ENCODE measurements at places on chromosomes 7 and 10. TPM values are rescaled to one million over a fixed set of nuclear protein-coding genes. Genes with fewer than 3 reads are reported as not detected.

DNA sequence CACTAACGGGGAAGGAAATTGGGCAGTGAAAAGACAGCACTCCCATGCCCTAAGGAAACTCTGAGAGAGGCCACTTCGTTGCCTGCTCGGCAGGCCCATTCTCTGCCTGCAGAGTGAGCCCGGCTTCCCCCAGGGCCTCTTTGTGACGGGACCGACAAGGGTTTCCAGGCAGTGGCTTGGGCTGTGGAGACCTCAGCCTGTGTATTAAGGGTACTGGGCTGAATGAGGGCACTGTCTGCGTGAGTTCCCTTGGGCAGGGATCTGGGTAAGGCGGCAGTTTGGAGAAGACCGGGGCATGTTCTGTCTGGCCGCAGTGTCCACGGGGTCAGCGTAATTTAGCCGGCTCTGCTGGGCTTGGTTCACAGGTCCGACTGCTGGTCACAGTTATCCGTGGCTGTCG is 237.2 kb downstream of the MGMT start:
- no peak for DNase-seq

- peak; percentile 10 for DNase-seq
Measured at GRCh38 chr7:139602143-139602722, 78.7 kb downstream of the CLEC2L start.

DNA sequence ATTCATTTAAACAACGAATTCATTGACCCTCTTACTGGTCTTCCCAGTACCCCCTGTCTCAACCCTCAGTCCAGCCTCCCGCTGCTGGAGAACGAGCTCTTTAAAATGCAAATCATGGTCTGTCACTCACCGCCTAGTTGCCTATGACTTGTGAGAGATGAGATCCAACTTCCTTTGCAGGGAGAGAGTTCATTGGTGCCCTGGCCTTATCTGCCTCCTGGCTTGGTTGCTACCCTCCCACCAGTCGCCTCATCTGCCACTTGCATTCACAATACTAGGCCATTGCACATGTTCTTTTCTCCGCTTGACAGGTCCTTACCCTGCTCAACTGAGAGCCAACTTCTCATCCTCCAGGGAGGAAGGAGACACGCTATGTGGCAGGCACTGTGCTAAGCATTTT is 54.0 kb upstream of the MXI1 start:
- DNase-seq: no peak

DNA sequence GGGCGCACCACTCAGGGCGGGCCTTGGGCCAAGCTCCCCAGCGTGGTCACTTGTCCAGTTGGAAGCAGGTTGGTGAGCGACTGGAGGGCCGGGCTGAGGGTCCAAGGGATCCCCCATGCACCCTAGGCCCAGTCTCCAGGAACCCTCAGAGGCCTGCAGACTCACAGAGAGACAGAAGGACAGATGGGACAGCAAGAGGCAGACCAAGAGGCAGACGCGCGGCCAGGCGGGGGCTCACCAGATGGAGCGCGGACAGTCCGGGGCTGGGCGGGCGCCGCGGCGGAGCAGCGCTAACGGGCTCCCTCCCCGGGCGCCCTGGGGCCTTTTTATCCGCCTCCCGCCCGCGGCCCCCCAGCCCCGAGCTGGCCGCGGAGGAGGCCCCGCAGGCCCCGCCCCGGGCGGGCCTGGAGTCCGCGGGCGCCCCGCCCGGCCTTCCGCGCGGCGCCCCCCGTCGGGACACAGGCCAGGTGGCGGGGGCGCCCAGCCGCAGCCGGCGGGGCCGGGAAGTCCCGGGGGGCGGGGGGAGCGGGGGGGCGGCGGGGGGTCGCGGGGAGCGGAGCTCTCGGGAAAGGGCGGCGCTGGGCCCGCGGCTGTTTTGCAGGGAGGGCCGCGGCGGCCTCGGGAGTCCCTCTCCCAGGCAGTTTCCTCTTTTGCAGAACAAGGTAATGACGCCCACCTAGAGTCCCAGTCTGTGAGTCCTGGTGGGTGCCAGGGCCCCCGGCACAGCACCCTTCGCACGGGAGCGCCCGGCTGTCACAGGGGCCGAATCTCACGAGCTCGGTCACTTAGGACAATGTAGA is at the start of gene LOXL4:
TSS of gene LOXL4 (minus strand) at position 301 of the 800 bp plus-strand sequence. CDS start 5,175 bp downstream, outside the sequence.
- DNase-seq: no peak

DNA sequence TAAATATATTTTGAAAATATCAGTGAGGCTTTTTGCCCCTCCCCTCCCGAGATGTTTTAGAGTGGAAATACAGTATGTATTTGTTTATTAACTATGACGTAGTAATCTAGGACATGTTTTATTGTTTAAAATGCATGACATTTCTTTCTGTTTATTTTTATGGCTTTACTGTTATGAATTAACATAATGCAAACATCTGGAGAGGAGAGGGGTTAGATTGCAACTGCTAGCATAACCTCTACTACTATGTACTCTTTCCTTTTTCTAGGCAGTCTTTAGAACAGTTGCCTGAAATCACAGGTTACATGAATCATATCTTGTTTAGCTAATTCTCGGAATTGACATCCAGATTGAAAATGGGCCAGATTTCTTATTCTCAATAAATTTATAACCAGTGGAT is 7.4 kb downstream of the BTAF1 start:
- DNase-seq: no peak

GRCh38 chr10:132650611-132651250 is 113.1 kb downstream of the INPP5A start:
- DNase-seq: no peak

DNA sequence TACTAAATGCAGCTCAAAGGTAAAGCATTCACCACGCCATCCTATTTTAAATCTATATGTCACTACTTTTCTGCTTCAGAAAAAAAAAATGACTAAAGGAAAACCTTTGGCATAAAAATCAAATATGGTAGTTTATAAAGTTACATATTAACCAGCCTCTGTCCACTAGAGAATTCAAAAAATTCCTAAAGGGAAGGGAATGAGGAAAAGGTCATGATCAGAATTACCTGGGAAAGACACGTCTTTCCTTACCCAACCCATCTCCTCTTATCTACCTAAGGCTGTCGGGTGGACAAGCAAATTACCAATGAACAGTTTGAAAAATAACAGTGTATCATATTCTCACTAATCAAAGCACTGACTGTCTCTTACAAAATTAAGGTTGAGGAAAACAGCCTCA is 100.7 kb upstream of the TMEM106B start:
- DNase-seq: no peak

GRCh38 chr7:48094861-48095293 is 5.8 kb downstream of the UPP1 start:
- peak; percentile 52 for DNase-seq

DNA sequence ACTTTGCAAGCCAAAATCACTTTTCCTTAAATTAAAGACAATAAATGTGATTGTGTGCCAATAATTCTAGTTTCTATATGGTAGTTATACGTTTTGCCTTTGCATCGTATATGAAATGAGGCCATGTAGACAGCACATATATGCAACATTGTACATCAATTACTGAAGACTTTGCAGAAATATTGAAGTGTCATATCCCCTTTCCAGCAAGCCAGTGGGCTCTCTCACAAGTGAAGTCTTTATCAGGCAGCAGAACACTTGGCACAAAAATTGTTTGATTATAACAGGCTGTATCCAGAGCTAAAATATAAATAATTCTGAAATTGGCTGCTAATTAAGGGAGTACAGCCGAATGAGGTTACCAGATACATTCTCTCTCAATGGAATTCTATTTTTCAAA is 588.6 kb upstream of the SEMA3D start:
- DNase-seq: no peak

DNA sequence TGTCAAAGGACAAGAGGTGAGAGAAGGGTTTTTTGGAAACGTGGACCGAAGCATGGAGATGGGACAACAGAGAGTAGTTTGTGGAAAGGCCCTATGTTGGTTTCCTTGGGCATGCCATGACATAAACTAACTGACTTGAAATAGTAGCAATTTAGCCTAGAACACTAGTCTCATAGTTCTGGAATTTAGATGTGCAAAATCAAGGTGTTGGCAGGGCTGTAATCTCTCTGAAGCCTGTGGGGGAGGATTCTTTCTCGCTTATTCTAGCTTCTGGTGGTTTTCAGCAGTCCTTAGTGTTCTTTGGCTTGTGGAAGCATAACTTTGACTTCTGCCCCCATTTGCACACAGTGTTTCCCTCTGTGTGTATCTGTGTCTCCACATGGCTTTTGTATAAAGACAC is 283.4 kb downstream of the GFRA1 start:
- peak; percentile 71 for DNase-seq

GRCh38 chr7:144006029-144006691 is 6.0 kb downstream of the OR6B1 start:
- DNase-seq: no peak

DNA sequence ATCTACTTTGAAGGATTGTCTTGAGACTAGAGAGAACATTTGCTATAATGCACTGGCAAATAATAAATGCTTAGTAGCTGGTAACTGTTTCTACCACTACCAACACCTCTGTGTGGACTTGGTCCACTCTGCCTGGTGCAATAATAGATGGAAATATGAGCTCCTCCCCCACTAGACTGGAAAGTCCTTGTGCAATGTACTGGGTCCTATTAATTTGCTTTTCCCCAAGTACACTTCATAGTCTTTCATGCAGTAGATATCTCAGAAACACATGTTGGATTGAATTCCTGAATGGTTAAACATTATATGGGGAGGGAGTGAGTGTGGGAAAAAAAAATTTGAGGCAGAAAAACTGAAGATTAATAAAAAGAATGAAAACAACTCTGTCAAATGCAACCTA is 119.3 kb downstream of the C10orf90 start:
- no peak for DNase-seq

- no peak for DNase-seq
Measured at GRCh38 chr7:157445956-157446295, 109.1 kb downstream of the DNAJB6 start.

GRCh38 chr10:34905200-34905927 is 90.3 kb upstream of the PARD3 start:
- DNase-seq: no peak

GRCh38 chr7:109522585-109522984 is 952.9 kb downstream of the DNAJB9 start:
- DNase-seq: no peak

DNA sequence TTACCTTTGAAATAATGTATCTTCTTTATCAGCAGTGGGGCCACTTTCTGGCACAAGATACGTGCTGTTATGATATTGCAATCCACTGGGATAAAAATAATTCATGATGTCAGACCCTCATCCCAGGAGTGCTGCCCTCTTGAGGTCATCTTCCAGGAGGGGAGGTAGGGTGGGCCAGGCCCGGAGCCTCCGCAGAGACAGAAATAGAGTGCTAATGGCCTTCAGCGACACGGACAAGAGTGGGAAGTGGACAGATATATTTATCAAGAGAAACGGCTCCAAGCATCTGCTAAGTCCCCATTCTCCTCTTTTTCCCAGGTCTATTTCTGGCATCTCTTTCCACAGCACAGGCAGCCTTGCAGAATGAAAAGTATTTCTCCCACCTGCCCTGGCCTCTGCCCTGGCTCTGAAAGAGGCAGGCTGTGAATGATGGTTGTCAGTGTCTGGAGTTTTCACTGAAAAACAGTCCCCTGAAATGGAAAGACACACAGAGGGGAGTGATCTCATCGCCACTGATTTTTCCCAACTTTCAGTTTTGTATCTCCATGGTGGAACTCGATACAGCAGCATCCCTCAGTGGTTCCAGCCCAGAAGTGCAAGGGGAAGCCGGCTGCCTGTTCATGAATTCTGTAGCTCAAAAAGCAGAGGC is 251.7 kb upstream of the MYO3A start:
- peak; percentile 2 for DNase-seq

The USP6NL gene
- total RNA-seq: 12.2 TPM

The CCL26 gene
- not detected for total RNA-seq

The GIMAP8 gene
- not detected for total RNA-seq

The SPDYE9 gene
- total RNA-seq: not detected

The CUBN gene
- total RNA-seq: 0.24 TPM

The PROSER2 gene
- total RNA-seq: 56.3 TPM

The C7orf57 gene
- total RNA-seq: 0.67 TPM

The TSPAN14 gene
- 102 TPM for total RNA-seq

Measured in mammary epithelial cell (primary cell).